ENCODE measurements at places on chromosomes 12 and 14.

DNA sequence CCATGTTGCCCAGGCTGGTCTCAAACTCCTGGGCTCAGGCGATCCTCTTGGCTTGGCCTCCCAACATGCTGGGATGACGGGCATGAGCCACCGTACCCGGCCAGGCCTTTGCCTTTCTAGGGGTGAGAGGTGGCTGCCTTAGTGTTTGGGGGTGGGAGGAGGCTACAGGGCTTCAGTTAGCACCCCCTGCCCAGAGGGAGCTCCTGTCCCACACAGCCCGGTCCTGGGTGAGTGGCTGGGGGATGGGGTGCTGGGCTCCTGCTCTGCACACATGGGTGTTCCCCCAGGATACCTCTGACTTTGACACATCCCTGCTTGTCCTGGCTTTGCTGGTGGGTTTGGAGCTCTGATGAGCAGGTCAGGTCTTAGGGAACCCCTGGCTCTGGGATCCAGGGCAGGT, 9.9 kb downstream of the ULK1 start:
- DNase-seq = no peak

GRCh38 chr12:103569278-103569677, 17.8 kb upstream of the STAB2 start:
- no peak for DNase-seq

- DNase-seq = no peak
These were observed 44.8 kb downstream of the SSPN start for GRCh38 chr12:26239852-26240815.

GRCh38 chr12:62930546-62931425, 4.2 kb downstream of the PPM1H start:
- DNase-seq = no peak

- DNase-seq = no peak
These were observed 202.1 kb upstream of the MYL2 start for GRCh38 chr12:111122458-111122878.

DNA sequence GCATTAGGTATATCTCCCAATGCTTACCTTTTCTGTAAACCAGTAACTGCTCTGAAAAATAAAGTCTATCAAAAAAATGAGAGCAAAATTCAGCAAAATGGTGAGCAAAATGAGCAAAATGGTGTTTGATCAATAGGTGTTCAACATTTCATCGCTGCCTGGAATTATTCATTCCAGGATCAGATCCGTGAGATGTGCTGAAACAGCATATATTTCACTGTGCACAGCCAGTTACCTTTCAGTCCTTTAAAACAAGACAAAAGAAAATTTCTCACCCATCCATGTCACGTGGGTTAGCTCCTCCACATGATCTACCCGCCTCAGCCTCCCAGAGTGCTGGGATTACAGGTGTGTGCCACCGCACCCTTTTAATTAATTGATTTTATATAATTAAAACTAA, 8.1 kb upstream of the FGF23 start:
- DNase-seq = no peak

- no peak for DNase-seq
These were observed 11.3 kb downstream of the FOS start for GRCh38 chr14:75289840-75290388.

- no peak for DNase-seq
These were observed 34.2 kb upstream of the PYGL start for GRCh38 chr14:50978529-50978871.

DNA sequence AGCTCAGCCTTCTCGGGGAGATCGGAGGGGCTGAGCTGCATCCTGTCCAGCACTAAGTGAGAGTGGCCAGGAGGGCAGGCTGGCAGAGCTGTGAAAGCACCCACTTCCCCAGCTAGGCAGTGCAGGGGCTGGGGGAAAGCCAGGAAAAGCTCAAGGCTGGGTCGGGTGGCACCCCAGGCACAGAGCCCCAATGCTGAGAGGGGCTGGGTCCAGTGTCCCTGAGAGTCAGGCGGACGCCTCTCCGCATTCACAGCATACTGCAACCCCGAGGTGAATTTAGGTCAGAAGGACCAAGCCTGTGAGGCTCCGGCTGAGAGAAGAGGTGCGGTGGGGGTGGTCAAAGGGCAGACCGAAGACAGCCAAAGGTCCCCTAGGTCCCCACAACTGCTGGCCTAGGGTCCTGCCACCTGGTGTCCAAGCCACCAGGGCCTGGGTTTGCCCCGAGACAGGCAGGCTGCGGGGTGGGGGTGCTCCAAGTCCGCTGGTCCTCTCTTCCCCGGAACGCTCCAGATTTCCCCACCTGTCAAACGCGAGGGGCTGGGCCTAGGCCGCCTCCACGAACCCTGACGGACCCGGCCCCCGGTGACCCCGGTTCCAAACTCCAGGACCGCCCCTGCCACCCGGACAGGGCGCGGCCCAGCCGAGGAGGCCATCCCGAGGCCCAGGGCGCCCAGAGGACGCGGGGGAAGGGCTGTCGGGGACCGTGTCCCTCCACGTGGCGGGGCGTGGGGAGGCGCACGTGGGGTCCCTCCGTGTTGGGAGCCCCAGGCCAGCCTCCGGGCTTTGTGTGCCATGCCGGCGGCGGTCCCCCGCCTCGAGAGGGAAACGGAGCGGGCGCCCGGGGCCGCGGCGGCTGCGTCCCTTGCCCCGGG, 527 bp downstream of the CAMKK2 start:
- peak; percentile 2 for DNase-seq

- DNase-seq = no peak
These were observed 120.4 kb downstream of the LRRIQ1 start for GRCh38 chr12:85156569-85156968.

GRCh38 chr14:76472199-76472723, 96.3 kb downstream of the ESRRB start:
- no peak for DNase-seq
